ENCODE measurements at places on chromosomes 5 and 9.

GRCh38 chr9:113879318-113879717, 3.2 kb downstream of the ZNF618 start:
- no peak for DNase-seq

- no peak for DNase-seq
Measured at GRCh38 chr9:88949425-88949824, 41.8 kb upstream of the S1PR3 start.

DNA sequence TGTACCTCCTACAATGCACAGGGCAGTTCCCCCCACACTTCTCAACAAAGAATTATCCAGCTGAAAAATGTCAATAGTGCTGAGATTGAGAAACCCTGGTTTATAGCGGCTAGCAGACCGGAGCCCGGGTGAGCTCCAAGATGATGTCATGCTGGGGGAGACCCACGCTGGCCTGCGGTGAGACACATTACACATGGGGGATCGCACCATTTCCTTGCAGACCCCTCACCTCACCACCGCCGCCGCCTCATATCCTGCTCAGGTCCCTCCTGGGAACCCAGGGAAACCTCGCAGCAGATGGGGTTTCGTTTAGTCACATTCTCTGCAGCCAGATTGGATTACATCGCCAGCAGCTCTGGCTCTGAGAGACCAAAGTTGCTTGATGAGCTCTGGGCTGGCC, 14.7 kb upstream of the TNC start:
- DNase-seq = no peak

GRCh38 chr9:29449306-29449705, 1876.0 kb upstream of the C9orf72 start:
- no peak for DNase-seq

DNA sequence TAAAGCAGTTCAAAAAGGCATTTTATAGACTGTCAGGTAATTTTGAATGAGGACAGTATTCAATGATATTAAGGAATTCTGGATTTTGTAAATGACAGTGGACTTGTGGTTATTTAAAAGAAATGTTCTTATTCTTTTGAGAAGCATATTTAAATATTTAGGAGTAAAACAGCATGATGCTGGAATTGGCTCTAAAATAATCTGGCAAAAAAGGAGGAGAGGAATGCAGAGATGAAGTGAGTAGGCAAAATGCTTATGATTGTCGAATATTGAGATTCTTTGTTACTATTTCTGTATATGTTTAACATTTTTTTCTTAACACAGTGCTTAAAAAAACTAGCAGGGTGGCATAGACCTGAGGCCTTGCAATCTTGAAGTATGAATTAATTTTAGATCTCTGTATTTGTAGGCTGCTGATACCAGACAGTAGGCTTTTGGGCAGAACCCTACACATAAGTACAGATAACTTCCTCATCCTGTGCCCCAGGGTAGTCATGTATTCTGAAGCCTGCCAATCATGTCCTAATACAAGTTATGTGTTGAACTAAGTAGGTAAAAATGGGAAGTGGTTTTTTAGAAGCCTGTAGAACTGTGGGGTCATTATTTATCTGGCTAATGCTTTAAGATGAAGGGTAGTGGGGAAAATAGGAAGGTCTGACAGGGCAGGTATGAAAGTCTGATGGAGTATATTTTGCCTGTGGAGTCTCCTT, 9.4 kb downstream of the CD180 start:
- DNase-seq = no peak

DNA sequence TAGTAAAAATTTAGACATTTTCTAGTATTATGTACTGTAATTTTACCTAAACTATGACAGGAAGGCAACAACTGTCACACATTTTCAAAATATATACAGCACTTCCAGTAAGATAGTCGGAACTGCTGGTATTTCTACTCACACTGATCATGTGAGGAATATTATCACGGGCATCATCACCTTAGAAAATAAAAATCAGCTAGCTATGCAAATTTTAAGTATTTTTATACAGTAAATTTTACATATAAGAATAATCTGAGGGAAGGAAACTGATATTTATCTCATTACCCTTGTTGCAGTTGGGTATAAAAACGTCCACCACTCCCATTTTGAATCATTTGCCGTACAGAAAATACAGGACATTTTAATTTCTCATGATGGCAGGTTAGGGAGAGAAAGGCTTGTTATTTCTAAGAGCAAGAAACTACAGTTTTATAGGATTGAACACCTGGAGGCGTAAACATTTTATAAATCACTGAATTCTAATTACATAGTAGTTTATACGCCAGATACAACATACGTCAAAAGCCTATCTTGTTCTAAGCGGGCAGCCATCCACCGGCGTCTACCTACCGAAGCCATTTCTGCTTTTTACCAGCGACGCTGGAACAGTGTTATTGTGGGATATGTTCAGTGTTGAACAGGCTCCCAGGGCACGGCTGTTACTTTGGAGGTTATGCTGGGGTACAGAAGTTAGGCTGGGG, 729 bp upstream of the TNPO1 start:
- DNase-seq = no peak

- DNase-seq = no peak
Measured at GRCh38 chr5:78649211-78649695, 681 bp upstream of the LHFPL2 start.

DNA sequence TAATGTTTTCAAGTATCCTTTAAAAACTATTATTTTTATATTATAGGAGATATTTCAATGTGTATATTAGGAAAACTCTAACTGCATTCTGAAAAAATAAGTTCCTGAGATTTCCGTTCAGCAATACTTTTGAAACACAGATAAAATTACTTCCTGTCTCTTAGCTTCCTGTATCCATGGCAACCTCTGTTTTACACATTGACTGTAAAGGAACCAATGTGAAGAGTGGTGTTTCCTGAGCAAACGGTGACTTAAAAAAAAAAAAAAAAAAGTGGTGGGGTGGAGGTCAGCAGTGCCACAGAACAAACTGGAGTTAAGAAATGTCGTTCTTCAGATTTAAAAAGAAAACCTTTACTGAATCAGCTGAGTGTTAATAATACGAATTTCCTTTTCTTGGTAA, at the start of gene LRRC70:
LRRC70 (plus strand) TSS at position 280 of the 400 bp plus-strand sequence. CDS start 620 bp downstream, outside the sequence.
- no peak for DNase-seq

DNA sequence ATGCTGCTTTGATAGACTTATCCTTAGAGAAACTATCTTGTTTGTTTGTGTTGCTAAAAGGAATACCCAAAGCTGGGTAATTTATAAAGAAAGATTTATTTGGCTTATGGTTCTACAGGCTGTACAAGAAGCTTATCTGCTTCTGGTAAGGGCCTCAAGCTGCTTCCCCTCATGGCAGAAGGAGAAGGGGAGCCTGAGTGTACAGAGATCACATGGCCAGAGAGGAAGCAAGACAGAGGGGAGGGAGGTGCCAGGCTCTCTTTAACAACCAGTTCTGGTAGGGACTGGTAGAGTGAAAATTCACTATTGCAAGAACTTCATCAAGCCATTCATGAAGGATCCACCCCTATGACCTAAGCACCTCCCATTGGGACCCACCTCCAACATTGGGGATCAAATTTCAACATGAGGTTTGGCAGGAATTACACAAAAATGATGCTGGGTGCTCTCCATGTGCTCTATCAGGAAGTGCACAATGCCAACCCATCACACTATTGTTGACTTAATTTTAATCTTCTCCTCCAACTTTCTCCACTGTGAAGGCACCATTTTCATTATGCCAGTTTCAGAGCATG, 115.1 kb upstream of the SHB start:
- no peak for DNase-seq

DNA sequence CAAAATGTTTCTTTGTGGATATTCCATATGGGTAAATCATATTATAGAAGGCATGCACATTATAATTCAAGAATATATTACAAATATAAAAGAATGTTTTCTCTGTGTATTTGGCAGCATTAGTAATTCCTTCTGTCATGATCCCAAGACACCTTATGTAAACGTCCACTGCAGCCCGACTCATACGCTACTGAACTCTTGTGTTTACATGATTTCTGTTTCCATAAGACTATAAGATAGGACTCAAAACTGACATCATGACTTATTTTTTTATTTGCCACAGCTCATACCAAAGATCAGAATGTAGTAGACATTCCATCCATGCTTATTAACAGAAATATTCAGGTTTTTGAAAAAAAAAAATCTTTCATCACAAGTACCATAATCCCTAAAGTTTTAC, 234.1 kb downstream of the AP3B1 start:
- DNase-seq = no peak

GRCh38 chr9:126023962-126024361, 276.8 kb downstream of the PBX3 start:
- DNase-seq = no peak

GRCh38 chr9:83754383-83754977, 46.7 kb upstream of the UBQLN1 start:
- DNase-seq = no peak

- DNase-seq = no peak
Measured at GRCh38 chr9:137318602-137319001, 16.5 kb upstream of the NRARP start.

GRCh38 chr5:52375969-52376368, 411.7 kb upstream of the ITGA1 start:
- DNase-seq = no peak

GRCh38 chr5:55509796-55510522, 24.8 kb downstream of the PLPP1 start:
- DNase-seq = no peak

DNA sequence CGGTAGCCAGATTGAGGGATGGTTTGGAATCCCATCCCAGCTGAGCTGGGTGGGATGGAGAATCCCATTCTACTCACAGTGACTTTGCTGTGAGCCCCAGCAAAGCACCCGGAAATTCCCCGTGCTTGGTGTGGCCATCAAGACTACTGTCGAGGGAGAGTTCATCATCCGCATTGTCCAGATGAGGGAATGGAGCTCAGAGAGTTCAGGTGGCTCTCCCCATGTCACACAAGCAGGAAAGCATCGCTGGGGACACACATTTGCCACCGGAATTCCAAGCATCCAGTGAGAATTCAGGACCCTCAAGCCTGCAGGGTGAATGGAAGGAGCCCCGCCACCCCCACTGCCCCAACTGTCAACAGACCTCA, 54.4 kb downstream of the HRH2 start:
- DNase-seq = no peak

DNA sequence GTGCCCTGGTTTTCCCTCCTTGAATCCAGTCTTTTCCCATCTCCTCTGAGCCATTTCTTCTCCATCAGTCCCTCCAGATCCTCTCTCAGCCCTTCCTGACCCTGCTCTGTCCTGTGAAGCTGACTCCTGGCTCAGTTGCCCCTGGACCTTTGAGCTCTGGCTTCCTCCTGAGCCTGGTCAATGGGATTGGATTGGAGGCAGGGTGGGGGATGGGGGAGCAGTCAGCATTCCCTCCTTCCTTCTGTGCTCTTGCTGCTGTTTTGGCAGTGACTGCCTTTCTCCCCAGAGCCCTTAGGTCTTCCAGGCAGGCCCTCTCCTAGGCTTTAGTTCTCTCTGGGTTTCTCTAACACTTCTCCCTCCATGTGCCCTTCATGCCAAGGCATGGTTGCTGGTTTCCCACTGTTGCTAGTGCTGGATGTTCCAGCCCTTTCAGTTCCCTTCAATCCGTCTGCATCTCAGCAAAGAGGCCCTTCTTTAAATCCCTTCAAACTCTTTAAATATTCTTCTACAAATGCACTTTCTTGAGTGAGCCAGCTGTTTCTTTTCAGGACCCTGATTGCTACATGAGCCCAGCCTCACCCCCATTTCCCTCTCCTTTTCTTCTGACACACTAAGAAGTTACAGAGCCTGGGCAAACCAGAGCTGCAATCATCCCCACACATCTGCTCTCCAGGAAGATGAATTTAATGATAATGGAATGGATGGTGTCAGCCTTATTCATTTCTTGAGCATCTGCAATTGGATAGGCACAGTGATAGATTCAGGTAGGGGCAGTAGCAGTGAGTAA, 2.2 kb downstream of the TNFSF15 start:
- DNase-seq = no peak

GRCh38 chr5:55313870-55314617, 6.3 kb downstream of the MTREX start:
- no peak for DNase-seq

- no peak for DNase-seq
Measured at GRCh38 chr5:148998174-148998797, 64.6 kb downstream of the SH3TC2 start.

GRCh38 chr5:69048230-69048629, 45.6 kb upstream of the SLC30A5 start:
- no peak for DNase-seq

DNA sequence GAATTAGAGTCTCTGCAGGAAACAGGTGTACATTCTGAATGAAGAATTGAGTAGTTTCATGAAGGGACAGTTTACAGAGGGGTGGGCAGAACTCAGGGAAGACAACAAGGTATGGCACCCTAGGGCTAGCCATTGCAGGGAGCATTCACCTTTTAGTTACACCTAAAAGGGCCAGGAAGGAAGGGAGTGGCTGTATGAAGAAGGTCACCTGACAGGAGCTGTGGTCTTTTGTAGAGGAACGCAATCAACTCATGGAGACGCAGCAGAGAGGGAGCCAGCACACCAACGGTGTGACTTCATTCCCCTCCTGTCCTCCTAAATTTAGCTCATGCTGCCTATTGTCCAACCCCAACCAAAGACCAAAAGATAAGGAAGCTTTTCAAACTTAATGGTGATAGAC, 12.7 kb upstream of the ZCCHC7 start:
- DNase-seq = no peak

DNA sequence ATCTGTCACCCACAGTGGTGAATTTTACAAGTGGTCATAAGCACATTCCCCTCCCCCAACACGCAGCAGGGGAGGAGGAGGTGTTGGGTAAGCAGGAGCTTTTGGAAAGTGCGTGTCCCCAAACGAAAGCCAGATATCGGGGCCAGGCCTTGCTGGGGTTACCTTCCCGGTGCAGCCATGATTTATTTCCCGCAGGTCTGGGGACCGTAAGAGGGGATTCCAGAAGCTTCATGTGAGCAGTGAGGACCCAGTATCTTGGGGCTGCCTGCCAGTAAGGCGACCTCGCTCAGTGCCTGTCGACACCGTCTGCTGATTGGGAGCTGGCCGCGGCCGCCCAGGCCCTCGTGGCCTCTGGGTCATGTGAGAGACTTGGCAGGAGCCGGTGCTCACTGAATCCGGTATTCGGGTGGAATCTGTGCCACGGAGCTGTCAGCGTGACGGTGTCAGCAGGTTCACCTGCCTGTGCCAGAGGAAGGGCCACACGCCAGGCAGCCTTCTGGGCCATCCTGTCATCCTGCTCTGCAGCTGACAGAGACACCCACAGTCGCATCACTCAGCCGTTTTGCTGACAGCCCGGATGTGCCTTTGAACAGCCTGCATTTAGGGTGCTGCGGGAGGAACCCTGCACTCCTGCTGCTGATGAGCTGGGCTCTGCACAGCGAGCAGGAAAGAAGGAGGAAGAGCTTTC, 37.3 kb downstream of the SEC61B start:
- DNase-seq = peak; percentile 37

- DNase-seq = no peak
Measured at GRCh38 chr9:121095057-121095456, 20.3 kb downstream of the CNTRL start.

- DNase-seq = no peak
Measured at GRCh38 chr5:176820937-176821336, 10.6 kb downstream of the UNC5A start.

- DNase-seq = no peak
Measured at GRCh38 chr9:88052321-88052965, 78.1 kb upstream of the CDK20 start.

DNA sequence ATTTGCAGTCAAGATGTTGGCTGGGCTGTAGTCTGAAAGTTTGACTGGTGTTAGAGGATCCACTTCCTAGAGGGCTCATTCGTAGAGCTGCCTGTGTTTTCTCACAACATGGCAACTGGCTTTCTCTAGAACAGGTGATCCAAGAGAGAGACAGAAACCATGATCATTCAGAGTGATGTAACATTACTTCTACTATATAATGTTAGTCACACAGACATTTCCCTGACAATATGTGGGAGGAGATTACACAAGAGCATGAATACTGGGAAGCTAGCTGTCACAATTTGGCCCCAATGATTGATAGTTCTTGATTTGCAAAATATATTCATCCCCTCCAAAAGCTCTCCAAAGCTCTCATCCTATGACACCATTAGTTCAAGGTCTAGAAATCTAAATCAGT, 10.9 kb upstream of the TMEM161B start:
- no peak for DNase-seq
